ENCODE measurements at places on chromosomes 13 and 19.

GRCh38 chr13:59103004-59103768 is 1060.5 kb downstream of the DIAPH3 start:
- DNase-seq, result no peak

GRCh38 chr13:19586904-19587634 is 25.7 kb upstream of the TPTE2 start:
- peak; percentile 87 for DNase-seq

- DNase-seq, result no peak
Measured at GRCh38 chr19:14495672-14496028, 277 bp downstream of the GIPC1 start.

GRCh38 chr19:12647047-12647446 is 19.5 kb downstream of the MAN2B1 start:
- DNase-seq, result no peak

DNA sequence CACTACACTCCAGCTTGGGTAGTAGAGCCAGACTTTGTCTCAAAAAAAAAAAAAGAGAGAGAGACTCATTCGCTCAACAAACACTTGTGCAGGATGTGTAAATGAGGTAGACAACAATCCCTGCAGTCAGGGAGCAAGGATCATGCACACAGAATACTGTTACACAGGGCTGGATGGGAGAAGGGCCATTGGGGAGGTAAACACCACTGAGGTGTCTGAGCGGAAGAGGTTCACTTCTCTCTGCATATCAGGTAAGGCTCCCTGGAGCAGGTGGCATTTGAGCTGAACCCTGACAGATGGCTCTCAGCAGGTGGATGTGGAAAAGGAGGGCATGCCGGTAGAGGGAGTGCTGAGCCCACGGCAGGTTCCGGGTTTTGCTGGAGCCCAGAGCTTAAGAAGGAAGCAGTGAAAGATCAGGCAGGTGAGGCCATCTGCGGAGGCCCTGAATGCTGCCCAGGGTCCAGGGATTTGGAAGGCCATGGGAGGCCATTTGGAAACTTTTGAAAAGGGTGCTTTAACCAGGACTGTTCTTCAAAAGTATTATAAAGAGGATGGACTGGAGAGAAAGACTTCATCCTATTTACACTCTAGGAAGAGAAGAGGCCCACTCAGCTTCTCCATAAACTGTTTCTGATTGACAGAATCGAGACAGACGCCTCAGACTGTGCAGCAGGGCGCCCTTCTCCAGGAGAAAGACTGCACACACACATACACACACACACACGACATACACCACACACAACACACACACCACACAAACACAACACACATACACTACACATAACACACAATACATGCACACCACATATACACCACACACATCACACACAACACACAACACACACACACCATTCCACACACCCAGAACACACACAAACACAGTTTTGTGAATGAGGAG is 199.4 kb downstream of the USP12 start:
- no peak for DNase-seq

GRCh38 chr13:44471686-44472085 is 98.1 kb downstream of the SERP2 start:
- DNase-seq, result no peak

GRCh38 chr13:95023405-95023804 is 277.8 kb downstream of the ABCC4 start:
- DNase-seq, result no peak

DNA sequence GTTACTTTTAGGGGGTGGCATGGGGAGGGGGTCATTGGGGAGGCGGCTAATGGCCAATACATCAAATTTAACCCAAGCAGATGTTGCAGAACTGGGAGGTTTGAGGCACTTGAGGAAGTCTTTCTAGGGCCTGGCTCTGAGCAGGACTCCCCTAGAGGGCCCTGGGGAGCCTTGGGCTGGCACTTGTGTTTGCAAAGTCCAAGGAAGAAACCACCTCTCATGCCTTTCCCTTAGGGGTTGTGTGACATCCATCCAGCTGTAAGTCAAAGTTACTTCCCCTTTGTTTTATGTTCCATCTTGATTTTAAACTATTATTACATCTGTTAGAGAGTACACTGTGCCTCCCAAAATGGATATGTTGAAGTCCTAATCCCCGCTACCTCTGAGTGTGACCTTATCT is 159.9 kb downstream of the KATNAL1 start:
- DNase-seq, result no peak

GRCh38 chr13:47798906-47799305 is 202.2 kb downstream of the SUCLA2 start:
- no peak for DNase-seq

- no peak for DNase-seq
Measured at GRCh38 chr19:50460161-50460765, 16.0 kb upstream of the EMC10 start.

DNA sequence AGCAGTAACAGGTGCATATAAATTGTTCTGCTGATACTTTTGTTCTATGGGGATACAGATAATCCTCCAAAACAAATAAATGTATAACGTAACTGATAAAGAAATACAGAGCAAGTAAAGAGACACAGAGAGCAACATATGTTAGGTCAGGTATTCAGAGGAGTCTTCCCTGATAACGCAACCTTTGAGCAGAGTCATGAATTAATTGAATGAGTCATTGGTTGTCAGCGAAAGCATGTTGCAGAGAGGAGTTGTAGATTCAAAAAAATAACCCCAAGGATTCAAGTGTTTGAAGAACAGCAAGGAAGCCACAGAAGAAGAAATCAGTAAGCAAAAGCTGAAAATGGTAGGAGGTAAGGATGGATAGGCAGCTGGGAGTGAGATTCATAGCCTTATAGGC is 245.2 kb downstream of the TBC1D4 start:
- no peak for DNase-seq

GRCh38 chr19:32858559-32858958 is 11.0 kb downstream of the SLC7A9 start:
- DNase-seq, result no peak

All from activated naive CD4-positive, alpha-beta T cell treated with anti-CD3 and anti-CD28 coated beads, Interleukin-2, amount 50 U/mL, for 72 hours (primary cell).